Stimulated activated CD8-positive, alpha-beta memory T cell treated with anti-CD3 and anti-CD28 coated beads, Interleukin-7, amount 100 ng/mL, for 1 hour (primary cell): ENCODE measurements at places on chromosomes 1 and 21.

- no peak for DNase-seq
Measured at GRCh38 chr21:42469272-42469671, 26.8 kb downstream of the RSPH1 start.

- no peak for DNase-seq
Measured at GRCh38 chr1:227998374-227999055, 8.3 kb upstream of the WNT3A start.

GRCh38 chr1:8937701-8938100, 8.0 kb upstream of the CA6 start:
- no peak for DNase-seq

DNA sequence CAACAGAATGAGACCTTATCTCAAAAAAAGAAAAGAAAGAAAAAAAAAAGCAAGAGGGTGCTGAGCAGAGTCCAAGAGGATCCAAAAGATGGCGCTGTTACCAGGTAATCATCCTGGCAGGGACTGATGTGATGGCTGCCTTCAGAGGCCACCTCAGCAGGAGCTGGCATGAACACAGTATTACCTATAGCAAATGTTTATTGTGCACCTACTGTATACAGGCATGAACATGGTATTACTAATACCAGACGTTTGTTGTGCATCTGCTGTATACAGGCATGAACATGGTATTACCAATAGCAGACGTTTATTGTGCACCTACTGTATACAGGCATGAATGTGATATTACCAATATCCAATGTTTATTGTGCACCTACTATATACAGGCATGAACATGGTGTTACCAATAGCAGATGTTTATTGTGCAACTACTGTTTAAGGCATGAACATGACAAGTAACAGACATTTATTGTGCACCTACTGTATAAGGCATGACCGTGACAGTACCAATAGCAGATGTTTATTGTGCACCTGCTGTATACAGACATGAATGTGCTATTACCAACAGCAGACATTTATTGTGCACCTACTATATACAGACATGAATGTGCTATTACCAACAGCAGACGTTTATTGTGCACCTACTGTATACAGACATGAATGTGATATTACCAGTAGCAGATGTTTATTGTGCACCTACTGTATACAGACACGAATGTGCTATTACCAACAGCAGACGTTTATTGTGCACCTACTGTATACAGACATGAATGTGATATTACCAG, 115.1 kb upstream of the TMEM51 start:
- no peak for DNase-seq

- DNase-seq: no peak
Measured at GRCh38 chr1:29473161-29473855, 237.0 kb downstream of the PTPRU start.

GRCh38 chr1:154822717-154823116, 47.4 kb downstream of the KCNN3 start:
- no peak for DNase-seq

DNA sequence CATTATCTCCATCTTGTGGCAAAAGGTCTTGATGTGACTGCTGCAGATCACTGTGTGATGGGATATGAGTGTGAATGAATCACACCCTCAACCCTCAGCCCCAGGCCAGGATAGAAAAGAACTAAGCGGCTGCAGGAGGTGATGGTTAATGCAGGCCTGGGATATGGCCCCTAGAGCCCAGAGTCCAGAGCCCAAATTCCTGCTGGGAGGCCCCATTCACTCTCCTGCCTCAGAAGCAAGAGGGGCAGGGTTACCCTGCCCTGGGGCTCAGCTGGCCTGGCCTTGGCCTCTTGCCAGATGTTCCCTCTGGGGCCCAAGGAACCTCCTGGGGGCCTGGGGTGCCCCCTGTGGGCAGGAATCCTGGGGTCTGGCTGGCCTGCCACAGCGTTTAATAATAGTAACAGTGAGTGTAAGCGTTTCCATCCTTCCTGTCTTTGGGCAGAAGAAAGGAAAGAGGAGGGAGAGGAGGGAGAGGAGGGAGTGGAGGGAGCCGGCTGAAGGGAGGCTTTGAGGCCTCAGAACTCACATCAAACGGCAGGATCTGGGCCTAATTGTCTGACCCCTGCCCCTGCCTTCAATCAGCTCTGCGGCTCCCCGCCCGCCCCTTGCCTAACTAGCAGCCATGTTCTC, 26.2 kb downstream of the DMAP1 start:
- DNase-seq: no peak

DNA sequence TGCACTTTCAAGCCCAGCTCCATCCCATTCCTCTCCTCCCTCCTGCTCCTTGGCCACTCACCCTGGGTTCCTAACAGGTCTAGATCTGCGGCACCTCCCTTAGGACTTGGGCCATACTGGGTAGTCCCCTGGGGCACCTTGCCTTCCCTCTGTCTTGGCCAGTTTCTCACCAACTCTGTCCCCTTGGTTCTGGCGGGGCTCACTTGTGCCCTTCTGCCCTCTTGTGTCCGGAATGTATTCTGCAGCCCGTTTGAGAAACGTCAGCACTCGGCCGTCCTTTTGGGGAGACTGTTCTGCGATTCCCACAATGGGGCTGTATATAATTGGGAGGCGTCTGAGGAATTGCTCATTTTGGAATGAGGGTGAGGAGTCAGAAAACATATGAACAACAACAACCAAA, 162.4 kb downstream of the ZSCAN20 start:
- DNase-seq: no peak

GRCh38 chr1:198575798-198576641, 35.5 kb upstream of the ATP6V1G3 start:
- DNase-seq: no peak

- no peak for DNase-seq
Measured at GRCh38 chr1:202061055-202061454, 50.7 kb downstream of the ELF3 start.

DNA sequence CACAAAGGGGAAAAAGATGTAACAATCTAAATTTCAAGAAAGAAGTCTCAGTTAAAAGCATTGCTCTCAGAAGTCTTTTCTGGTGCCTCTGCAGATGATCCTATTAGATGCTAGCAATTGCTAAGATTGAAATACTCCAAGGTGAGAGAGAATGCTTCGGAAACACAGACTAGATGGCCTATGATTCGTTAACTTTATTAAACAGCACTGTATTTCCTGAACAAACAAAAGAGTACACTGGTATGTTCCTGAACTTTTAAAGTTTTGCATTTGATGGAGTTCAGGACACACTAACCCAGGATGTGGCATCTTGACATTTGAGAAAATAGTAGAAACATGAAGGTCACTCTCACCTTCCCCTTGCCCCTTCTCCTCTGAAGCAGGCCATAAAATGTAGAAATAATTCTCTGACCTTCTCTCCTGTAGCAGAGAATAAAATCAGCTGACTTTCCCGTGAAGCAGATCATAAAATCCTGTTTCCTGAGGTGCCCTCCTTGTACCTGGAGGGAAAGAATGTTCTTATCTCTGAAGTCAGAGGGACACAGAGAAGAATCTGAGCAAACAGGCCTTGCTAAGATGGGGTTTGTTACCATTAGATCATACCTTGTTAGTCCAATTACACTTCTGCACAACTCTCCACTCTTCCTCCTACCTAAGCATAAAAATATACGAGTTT, 142.9 kb upstream of the USP25 start:
- DNase-seq: no peak

GRCh38 chr1:21570528-21570875, 61.3 kb downstream of the ALPL start:
- no peak for DNase-seq

DNA sequence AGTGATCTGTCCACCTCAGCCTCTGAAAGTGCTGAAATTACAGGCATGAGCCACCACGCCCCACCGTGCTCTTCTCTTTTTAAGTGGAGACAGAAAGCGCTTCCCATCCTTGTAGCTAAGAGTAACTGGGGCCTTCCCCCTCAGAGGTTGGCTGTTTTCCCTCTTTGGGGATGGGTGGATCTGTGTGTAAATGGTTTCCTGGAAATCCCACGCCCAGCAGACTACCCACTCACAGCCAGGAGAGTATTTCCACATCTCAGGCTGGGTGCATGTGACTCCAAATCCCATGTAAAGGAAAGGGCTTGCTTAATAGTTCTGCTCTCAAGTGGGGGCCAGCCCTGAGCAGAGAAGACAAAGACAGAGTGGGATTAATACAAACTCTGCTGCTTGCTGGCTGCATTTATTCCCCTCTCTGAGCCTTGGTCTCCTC, 19.6 kb upstream of the TCEA3 start:
- no peak for DNase-seq

GRCh38 chr1:61215676-61216289, 133.4 kb downstream of the NFIA start:
- DNase-seq: no peak

DNA sequence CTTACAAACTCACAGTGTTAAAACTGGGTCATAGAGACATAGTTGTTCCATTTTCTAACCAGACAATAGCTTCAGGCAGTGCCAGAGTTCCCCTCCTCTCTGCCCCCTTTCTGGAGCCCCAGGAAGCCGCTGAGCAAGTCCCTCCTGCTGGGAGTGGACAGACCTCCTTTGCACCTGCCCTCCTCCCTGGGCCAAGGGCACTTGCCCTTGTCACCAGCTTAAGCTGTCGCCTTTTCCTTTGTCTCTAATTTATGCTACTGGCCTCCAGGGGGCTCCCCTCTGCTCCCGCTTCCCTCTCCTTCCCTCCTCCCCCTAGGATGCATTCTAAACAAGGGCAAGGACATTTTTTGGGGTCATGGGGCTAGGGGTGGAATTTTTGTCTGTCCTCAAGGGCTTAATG, 182.4 kb downstream of the MIS18A start:
- no peak for DNase-seq

GRCh38 chr1:203447151-203447550, 28.5 kb upstream of the PRELP start:
- no peak for DNase-seq

DNA sequence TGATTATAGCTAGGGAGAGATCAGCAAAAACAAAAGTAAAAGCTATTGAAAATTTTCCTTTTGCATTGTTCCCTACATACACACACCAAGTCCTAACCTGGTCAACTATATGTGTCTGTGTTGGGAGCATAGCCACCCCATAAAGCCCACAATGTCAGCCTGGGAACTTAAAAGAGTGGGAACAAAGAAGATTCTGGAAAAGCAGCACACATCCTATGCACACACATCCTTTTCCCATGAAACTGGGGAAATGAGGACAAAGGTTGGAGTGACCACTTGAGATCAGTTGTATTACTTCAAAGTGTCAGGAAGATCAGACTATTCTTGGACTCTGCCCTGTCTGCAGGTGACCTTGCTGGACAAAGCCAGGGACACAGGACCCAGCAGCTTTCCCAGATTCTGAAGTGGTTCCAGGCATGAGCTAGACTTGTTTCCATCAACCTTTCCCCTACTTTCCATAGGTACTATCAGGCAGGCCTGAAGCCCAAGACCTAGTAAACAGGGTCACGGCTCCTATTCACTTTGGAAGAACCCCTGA, 15.9 kb downstream of the TXNIP start:
- no peak for DNase-seq

DNA sequence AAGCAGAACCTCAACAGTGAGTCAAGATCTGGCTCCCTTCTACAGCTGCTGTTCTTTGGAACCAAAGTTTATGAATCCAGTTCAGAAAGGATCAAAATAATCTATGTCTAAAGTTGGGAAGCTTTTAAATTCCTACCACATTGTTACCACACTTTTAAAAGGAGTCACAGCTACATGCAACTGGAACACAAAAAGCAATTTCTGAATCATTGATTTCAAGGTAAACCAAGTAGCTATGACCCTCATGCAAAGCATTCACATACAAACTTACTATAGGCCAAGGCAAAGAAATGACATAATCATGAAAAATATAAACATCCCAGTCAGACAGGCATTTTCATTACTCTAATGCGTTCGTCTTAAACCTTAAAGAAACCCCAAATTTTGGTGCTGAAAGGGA, 3.5 kb downstream of the SIPA1L2 start:
- no peak for DNase-seq

- no peak for DNase-seq
Measured at GRCh38 chr1:240739754-240740153, 127.8 kb upstream of the GREM2 start.

DNA sequence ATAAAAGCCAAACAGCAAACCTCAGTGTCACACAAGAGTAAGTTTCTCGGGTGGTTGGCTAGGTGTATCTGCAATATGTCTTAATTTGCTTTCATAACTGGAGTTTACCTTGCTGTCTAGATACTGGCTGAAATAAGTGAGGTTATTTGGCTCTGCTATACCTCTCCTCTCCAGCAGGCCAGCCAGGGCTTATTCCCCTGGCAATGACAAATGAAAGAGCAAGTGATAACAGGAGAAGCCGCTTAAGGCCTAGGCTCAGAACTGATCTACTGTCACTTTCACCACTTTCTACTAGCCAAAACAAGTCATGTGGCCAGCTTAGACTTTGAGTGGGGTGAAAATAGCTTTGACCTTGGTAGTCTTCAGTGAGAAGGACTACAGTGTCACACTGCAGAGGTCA, 4.8 kb upstream of the RPE65 start:
- DNase-seq: no peak

DNA sequence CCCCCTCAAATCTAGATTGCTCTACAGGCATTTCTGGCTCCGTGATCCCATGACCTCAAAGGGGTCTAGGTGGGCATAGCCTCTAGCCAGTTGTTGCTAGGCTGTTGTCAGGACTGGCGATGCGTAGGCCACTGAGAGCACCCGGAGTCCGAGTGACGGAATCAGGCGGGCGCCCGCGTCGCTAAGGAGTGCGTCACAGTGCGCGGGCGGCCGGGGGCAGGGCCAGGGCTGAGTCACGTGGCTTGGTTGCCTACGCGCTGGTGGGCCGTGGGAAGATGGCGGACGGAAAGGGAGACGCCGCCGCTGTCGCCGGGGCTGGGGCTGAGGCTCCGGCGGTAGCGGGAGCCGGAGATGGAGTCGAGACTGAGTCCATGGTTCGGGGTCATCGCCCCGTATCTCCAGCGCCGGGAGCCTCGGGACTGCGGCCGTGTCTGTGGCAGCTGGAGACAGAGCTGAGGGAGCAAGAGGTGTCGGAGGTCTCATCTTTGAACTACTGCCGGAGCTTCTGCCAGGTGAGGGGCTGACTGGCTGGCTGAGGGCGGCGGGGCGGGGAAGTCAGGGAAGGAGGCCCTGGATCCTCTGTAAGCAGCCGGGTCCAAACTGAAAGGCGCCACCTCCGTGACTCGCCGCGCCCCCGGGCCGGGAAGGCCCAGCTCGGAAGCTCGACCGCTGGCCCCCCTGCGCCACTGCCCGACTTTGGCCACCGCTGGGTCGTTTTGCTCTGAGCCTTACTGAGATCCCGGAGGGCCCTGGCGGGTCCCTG, at the start of gene RLF:
Gene RLF (plus strand): TSS at position 263 of the 763 bp plus-strand sequence. CDS start 13 bp downstream, at position 276.
- DNase-seq: peak; percentile 91

- DNase-seq: no peak
Measured at GRCh38 chr1:99570486-99571089, 75.3 kb upstream of the PALMD start.

DNA sequence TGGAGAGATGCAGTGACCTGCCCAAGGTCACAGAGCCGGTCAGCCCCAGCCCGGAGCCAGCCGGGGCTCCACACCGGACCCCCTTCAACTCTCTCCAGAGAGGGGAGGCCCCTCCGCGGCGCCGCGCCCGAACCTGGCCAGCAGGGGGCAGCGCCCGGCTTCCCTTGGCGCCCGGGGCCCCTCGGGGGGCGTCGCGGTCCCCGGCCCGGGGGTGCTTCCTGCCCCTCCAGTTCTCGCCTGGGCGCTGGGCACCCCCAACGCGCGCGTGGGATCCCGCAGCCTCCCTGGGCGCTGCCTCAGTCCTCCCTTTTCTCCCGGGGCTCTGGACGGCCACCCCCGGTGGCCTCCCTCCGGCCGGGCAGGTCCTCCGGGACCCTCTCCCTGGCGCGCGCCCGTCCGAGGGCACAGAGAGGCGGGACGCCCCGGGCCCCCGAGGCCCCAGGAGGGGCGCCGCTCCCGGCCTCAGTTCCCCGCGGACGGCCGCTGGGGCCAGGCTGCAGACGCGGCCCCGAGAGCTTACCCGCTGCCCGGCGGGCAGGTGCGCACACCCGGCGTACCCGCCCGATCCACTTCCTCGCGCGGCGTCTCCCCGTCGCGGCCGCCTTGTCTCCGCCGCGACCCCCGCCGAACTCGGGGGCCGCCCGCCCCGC, 406 bp downstream of the HTR1D start:
- no peak for DNase-seq
